Stomach (tissue), 19 donors: ENCODE measurements at places on chromosomes 13 and 19.
A peak's percentile ranks its signal among the peaks of the same experiment; 100 is the strongest.

DNA sequence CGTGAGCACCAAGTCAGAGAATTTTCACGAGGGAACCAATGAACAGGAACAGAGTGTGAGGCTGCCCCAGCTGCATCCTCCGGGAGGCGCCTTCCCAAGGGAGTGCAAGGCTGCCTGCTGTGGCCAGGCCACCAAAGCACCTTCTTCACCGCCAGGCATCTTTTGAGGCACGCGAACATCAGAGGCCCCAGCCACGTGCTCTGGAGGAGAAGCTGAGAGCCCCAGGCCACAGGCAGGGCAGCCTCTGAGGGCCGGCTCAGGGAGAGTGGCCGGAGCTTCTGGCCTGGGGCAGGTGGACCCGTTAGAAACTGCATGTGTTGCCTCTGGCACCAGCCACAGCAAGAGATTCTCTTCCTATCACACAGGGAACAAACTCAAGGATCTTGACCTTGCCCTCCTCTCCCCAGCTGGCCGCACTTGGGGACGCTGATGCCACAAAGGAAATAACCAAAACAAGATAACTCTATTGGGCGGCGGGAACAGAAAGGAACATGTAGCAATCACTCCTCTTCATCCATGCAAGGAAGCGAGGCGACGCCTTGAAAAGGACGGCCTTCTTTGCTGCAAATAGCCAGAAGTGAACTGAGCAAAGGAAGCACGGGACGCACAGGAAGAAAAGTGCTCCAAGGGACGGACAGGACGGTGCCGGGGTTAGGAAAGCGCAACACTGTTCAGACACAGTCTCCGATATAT lies 19.9 kb downstream of the GAS6 start:
- no peak for DNase-seq

DNA sequence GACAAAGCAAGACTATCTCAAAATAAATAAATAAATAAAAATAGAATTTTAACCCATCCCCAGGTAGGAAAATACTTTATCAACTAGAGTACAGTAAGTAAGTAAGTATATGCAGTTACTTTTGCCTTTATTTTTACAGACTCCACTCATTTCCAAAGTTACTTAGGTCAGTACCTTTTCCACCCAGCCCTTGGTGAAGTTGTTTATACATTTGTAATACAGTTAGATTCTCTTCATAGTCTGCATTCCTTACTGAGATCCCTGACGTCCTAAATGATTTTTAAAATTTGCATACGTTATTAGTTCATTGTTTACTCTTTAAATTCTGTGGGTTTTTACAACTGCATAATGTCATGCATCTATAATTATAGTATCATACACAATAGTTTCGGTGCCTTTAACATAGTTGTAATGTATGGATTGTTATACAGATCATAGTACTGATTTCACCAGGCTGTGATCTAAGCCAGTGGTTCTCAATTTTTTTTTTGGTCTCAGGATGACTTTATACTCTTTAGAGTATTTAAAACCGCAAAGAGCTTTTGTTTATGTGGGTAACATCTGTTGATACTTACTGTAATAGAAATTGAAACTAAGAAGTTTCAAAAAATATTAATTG lies 10.4 kb downstream of the SETDB2 start:
- no peak for DNase-seq

DNA sequence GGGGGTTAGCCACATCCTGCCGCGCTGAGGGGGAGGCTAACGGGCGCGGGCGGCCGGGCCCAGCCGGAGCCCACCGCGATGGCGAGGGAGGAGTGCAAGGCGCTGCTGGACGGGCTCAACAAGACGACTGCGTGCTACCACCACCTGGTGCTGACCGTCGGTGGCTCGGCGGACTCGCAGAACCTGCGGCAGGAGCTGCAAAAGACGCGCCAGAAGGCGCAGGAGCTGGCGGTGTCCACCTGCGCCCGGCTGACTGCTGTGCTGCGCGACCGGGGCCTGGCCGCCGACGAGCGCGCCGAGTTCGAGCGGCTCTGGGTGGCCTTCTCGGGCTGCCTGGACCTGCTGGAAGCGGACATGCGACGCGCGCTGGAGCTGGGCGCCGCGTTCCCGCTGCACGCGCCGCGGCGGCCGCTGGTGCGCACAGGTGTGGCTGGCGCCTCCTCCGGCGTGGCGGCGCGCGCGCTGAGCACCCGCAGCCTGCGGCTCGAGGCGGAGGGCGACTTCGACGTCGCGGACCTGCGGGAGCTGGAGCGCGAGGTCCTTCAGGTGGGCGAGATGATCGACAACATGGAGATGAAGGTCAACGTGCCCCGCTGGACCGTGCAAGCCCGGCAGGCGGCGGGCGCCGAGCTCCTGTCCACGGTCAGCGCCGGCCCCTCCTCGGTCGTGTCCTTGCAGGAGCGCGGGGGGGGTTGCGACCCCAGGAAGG lies 692 bp downstream of the RGS9BP start:
- peak; percentile 71 for DNase-seq

- no peak for DNase-seq
Observed at GRCh38 chr13:95874286-95874685, 178.9 kb downstream of the UGGT2 start.

DNA sequence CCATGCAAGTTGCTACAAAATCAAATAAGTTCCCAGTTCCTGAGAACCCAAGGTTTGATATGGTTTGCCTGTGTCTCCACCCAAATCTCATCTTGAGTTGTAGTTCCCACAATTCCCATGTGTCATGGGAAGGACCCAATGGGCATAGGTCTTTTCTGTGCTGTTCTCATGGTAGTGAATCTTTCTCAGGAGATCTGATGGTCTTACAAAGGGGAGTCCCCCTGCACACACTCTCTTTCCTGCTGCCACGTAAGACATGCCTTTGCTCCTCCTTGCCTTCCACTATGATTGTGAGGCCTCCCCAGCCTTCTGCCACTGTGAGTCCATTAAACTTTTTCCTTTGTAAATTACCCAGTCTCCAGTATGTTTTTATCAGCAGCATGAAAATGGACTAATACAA lies 28.5 kb upstream of the TSHZ3 start:
- DNase-seq, result no peak

- DNase-seq, result no peak
Observed at GRCh38 chr13:37029617-37030016, 29.0 kb downstream of the EXOSC8 start.

DNA sequence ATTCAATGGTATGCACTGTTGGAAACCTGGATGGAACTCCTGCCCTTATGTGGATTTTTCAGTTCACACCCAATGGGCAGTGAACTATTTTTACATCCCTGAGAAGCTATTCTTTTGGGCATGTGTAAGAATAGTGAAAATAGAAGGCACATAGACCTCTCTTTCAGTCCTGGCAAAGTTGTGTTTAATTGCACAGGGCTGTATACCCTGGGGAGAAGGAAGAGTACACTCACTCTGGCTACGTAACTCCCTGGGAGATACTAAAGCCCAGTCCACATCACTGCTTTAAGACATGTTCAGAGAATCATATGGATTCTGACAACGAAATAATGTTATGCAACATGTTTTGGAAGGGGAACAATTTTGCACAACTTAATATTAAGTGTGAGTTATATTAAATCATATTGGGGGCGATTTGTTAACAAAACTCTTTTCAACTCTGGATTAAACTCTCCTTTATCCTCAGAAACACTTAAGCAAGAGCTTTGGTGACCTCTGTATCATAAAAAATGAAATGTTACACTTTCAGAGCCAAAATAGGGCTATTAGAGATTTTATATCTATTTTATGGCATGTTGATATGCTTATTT lies 166.1 kb downstream of the DCT start:
- DNase-seq, result no peak
